ENCODE measurements at places on chromosomes 12 and 14. TPM values are rescaled to one million over a fixed set of nuclear protein-coding genes. Genes with fewer than 3 reads are reported as not detected.

ZNF605 gene
- total RNA-seq: 5.1 TPM

P2RX2 gene
- total RNA-seq: 8.0 TPM

IAPP gene
- total RNA-seq: not detected

CDKN3 gene
- 8.2 TPM for total RNA-seq

ART4 gene
- total RNA-seq: not detected

METTL17 gene
- 68.7 TPM for total RNA-seq

EFCAB11 gene
- total RNA-seq: 5.4 TPM

BHLHE41 gene
- total RNA-seq: 1.1 TPM

Data from esophagus squamous epithelium (tissue), 5 donors.